Right forelimb (tissue), 1 donor: ENCODE measurements at places on chromosomes 11 and 22.
A peak's percentile ranks its signal among the peaks of the same experiment; 100 is the strongest.

- DNase-seq, result peak; percentile 74
Observed at GRCh38 chr11:69127081-69127850, 28.5 kb upstream of the SMIM38 start.

DNA sequence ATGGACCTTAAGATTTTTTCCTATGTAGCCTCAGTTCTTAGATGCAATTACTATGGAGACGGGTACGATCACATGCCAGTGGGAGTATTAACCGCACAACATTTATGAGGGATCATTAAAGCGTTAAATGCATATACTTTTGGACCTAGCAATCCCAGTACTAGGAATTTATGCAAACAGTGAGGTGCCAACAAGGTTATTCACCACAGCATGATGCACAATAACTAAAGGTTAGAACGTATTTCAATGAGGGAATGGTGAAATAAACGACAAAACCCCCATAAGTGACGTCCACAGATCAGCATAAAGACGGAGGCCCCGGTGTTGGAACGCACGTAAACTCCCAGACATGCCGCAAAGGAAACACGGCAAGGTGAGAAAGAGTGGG, 539 bp downstream of the SIRT3 start:
- no peak for DNase-seq

- no peak for DNase-seq
Observed at GRCh38 chr11:113131036-113131775, 170.0 kb downstream of the NCAM1 start.

DNA sequence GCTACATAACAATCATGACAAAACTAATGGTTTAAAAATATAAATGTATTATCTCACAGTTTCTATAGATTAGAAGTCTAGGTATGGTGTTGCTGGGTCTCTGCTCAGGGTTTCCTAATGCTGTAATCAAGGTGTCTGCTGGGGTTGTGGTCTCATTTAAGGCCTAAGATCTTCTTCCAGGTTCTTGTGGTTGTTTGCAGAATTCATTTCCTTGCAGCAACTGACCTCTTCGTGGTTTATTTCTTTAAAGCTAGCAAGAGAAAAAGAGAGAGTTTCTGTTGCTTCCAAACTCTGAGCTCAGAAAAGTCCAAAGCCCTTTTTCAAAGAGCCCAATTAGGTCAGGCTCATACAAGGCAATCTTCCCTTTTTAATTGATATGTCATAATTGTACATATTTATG, 452.7 kb upstream of the CCDC179 start:
- no peak for DNase-seq
